ENCODE measurements at places on chromosomes 1 and 21. TPM values are rescaled to one million over a fixed set of nuclear protein-coding genes. Genes with fewer than 3 reads are reported as not detected.
A peak's percentile ranks its signal among the peaks of the same experiment; 100 is the strongest.

Gene SGIP1
- 1.6 TPM for total RNA-seq

Gene TFF3
- total RNA-seq: 8.9 TPM

Gene USH2A
- total RNA-seq: not detected

Gene ZZZ3
- total RNA-seq: 52.6 TPM

Gene HSD3B1
- not detected for total RNA-seq

Gene CHIT1
- total RNA-seq: not detected

Gene FAM20B
- total RNA-seq: 49.9 TPM

Gene ZSCAN20
- total RNA-seq: 6.9 TPM

Gene PATJ
- total RNA-seq: 36.2 TPM

Gene TTC34
- total RNA-seq: 1.5 TPM

Gene TENT5C
- 8.9 TPM for total RNA-seq

Gene PUM1
- 109 TPM for total RNA-seq

DNA sequence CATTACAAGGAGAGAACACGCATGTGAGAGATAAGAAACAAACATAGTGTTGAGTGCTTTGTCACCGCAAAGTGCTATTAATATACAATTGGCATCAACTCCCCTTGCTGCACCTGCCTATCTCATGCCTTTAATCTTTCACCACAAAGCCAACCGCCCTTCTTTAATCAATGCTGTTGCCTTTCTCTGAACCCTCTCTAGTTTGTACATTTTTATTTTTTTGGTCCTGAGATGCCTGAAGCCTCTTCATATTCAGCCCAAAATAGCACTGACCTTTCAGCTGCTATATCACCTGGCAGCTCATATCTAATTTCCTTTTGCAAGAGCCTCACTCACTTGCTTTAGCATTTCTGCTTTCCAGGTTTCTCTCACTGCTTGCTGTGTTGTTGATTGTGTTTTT lies 504.7 kb downstream of the NUF2 start:
- no peak for DNase-seq

GRCh38 chr1:8194481-8195227 lies 123.3 kb upstream of the SLC45A1 start:
- DNase-seq: peak; percentile 95

- DNase-seq: no peak
Measured at GRCh38 chr1:39269791-39270342, 65.4 kb downstream of the MACF1 start.

GRCh38 chr1:205217418-205217817 lies 5.9 kb upstream of the DSTYK start:
- DNase-seq: no peak

DNA sequence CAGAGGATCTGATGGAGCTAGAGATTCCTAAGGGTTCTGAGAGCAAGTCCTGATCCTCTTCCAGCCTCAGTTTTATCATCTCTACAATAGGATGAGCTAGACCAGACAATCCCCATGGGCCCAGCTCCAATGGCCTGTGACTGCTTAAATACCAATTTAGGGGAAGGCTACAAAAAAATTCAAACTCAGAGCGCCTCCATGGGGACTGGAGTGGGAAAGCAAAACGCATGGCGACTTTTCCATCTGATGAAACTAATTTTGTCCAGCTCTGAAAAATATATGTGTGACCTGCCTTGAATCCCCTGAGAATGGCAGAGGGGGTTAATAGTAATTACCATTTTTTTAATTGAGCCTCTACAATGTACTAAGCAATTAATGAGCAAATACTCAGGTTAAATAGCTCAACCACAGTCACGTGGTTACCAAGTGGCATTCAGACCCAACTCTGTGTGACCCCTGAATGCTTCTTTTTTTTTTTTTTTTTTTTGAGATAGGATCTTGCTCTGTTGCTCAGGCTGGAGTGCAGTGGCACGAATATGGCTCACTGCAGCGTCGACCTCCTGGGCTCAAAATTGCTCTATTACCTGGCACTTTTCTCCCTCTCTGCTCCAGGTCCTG lies 8.4 kb downstream of the EXTL1 start:
- DNase-seq: no peak

- no peak for DNase-seq
Measured at GRCh38 chr1:94734963-94735901, 84.9 kb upstream of the SLC44A3 start.

- DNase-seq: no peak
Measured at GRCh38 chr1:55038552-55038838, 853 bp upstream of the PCSK9 start.

DNA sequence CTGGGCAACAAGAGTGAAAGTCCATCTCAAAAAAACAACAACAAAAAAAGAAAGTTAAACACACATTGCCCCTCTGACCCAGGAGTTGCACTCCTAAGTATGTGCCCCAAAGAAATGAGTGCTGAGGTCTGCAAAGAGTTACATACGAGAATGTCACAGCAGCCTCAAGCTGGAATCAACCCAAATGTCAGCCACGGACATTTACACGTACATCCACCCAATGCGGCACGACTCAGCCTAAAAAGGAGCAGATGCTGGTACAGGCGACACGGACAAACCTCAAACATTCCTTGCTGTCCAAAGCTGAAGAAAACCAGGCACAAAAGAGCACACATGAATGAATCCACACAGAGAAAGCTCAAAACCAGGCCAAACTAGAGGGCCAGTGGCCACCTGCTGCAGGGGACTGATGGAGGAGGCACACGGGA lies 46.8 kb upstream of the ECE1 start:
- DNase-seq: no peak

DNA sequence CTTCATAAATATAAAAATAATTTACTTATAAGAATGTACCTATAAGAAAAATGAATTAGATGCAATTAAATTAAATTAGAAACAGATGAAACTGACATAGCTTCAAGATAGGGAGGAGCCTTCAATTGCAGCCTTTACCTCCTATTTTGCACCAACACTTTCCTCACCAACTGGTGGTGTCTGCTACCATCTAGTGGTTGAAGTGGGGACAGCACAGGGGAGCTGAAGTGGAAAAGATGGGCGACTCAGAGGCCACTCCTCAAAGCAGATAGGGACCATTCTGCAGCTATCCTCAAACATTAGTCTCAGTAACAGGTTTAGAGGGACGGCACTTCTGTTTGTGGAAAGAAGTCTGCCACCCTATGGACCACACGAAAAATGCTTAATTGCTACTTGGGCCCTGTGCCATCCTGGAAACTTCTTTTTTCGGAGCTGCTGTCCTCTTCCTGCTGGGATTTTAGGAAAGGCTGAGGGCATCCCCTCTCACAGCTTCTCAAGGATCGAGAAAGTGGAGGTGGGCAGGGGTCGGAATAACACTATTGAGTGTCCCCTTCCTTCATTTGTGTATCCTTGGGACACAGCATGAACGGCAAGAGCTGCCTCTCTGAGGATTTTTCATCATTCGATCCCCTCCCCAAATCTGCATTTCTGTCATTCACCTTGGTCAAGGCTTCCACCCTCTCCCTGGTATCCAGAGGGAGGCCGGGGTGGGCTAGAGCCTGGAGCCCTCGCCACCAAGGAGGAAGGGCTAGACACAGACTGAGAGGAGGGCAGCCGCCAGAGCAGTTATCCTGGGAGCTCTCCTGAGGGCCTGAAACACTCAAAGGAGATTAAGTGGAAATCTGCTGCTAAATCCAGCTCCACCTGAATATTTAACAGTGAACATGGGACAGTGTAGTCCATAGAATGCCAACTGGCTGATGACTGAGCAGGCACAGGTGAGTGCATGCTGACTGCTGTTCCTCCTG lies 9.6 kb downstream of the PROK1 start:
- DNase-seq: peak; percentile 75

GRCh38 chr1:234320549-234320948 lies 52.7 kb upstream of the COA6 start:
- no peak for DNase-seq

DNA sequence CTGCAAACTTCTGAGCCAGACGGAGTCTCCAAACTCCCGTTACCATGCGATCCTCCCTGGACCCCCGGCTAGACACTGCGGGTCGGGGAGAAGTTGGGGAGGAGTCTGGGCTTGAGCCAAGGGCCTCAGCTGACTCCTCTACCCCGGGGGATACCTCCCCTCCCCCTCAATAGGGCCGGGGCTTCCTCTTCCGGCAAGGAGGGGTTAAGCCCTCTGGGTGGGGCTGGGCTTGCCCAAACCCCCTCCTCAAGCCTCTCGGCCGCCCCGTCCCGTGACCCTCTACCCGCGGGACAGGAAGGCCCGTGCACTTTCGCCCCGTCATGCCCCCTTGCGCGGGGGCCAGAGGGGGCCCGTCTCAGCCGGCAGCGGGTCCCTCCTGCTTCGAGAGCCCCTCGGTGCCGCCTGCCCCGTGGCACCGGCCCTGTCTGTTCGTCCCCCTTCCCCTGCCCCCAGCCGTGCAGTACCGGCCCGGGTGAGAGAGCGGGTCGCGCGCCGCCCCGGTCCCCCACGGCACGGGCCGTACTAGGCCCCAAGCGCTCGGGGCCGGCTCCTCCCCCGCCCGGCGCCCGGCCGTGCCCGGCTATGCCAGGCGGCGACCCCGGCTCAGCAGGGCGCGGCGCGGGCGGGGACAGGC lies 652 bp downstream of the ARL8A start:
- no peak for DNase-seq

- no peak for DNase-seq
Measured at GRCh38 chr21:37164742-37165141, 91.7 kb downstream of the TTC3 start.

DNA sequence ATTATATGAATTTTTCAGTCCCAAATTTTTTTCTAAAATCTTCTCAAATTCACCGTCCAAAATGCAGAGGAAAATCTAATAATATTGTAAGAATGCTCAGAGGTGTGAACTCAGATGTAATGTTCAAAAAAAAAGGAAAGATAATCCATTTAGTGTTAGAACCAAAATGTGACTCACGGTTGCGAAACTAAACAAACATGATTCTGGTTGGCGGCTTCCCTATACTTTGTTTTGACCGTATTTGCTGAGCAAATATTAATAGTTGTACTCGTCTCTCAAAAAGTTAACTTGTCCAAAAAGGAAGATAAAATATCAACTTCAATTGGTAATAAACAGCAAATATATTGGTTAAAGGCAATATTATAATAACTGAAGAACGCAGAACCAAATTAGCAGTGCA lies 34.4 kb downstream of the ZSWIM5 start:
- DNase-seq: peak; percentile 5

GRCh38 chr21:44855572-44855971 lies 17.9 kb downstream of the PTTG1IP start:
- DNase-seq: no peak

- DNase-seq: no peak
Measured at GRCh38 chr1:244273845-244274619, 177.7 kb downstream of the ADSS2 start.

DNA sequence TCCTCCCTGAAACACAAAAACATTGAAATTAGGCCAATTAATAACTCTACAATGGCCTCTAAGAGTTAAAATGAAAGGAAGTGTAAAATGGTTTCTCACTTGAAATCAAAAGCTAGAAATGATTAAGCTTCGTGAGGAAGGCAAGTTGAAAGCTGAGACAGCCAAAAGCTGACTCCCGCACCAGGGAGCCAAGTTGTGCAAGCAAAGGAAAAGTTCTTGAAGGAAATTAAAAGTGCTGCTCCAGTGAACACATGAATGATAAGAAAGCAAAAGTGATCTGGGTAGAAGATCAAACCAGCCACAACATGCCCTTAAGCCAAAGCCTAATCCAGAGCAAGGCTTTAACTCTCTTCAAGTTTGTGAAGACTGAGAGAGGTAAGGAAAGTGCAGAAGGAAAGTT lies 22.8 kb downstream of the CYYR1 start:
- no peak for DNase-seq

- no peak for DNase-seq
Measured at GRCh38 chr1:65258106-65258505, 51.2 kb upstream of the DNAJC6 start.

DNA sequence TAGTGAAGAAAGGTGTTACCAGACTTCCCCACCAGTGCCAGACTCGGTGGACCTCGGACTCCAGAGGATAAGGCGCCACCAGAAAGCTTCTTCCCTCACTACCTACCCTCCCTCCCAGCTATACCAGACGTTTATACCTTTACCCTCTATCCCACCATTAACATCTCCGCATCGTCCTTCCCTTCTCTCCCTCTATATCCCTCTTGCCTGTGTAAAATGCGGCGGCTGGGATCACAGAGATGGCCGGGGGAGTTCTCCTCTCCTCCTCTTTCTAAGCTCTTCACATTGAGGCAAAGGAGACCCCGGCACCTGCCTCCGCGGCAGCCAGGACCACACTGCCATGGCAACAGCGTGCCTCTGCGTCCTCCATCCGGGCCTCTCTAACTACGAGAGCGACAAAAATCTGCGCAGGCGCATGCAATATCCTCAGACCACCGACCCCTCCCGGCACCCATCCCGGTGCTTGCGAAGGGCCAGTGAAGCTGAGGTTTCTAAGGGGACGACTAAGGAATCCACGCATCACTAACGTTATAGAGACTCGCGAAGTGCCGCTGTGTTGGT lies at the start of gene CCDC181:
TSS of gene CCDC181 (minus strand) at position 394 of the 561 bp plus-strand sequence. CDS start 2,547 bp downstream, outside the sequence.
- DNase-seq: peak; percentile 20

GRCh38 chr21:46347791-46348381 lies 23.9 kb downstream of the PCNT start:
- no peak for DNase-seq

- no peak for DNase-seq
Measured at GRCh38 chr1:12019858-12020509, 686 bp downstream of the MIIP start.

- DNase-seq: no peak
Measured at GRCh38 chr1:197695961-197696360, 79.3 kb downstream of the DENND1B start.

DNA sequence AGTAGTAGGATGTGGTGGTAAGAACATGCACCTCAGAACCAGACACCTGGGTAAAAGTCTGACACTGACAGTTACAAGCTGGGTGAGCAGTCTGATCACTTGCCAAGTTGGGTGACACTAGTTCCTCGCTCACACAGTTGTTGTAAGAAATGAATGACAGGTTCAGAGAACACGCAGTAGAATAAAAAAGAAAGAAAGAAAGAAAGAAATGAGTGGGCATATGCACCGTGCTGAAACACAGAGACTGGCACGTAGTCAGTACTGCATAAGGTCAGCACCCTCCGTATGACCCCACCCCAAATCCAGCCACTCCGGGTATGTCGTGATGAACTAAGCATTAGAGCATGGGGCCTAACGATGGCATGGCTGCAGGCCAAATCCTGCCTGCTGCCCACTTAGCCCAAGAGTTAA lies 90.6 kb downstream of the GLUL start:
- no peak for DNase-seq

Measured in Panc1 (cell line).